AML-193 (cell line): ENCODE measurements at places on chromosomes 7 and 10.

DNA sequence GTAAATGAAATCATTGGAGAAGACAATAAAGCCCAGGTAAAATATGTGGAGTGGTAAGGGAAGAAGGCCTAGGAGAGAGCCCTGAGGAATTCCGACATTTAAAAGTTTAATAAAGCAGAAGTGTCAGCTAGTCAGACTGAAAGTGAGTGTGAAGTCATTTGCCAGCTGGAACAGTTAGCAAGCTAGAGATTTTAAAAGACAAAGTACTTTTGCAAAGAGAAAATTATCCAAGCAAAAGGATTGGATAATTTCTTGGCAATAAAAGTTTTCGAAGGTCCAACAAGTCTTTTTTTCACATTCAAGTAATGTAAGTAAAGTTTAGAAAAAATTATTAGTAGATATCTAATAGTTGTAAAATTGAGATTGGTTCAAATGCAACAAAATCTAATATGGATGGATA lies 27.1 kb upstream of the SEMA3C start:
- no peak for DNase-seq

GRCh38 chr10:36450380-36450779 lies 675.0 kb upstream of the ANKRD30A start:
- no peak for DNase-seq

DNA sequence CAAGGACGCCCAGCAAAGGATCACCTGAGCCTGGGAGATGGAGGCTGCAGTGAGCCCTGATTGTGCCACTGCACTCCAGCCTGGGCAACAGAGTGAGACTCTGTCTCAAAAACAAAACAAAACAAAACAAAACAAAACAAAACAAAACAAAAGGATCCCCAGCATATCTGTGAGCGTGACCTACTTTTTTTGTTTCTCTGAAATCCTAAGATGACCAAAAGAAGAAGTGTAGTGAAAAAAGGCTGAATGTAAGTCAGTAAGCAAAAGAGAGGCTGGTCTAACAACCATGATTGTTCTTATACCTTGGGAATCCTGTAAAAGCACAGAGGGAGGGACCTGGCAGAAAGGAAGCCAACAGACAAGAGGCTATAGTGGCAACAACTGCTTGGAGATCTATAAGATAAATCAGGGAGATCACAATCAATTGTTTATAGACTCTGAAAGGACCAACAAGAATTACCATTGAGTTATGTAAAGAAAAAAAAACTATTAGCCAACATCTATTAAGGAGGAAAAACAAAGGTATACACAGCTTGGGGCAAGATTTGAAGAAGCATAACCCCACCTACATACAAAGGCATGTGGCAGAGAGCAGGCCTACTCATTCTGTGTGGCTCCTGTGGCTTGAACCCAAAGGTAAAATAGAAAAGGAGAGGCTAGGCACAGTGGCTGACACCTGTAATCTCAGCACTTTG lies 255.2 kb upstream of the KLF14 start:
- no peak for DNase-seq

DNA sequence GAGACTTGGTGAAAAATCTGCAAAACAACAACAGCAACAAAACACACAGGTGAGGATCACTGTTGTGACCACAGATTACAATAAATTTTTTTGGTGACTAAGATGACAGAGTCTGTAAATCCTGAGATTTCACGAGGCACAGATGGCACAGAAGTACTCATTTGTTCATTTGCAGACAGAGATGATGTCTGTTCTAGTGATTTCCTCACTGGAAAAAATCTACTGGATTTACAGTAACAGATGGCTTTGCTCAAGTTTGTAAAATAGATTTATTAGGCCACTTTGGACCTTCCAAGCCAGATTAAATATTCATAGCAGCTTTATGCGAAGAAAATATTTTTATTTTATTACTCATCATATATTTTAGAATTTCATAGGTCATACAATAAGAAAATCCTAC lies 113.5 kb upstream of the IL6 start:
- DNase-seq: no peak

DNA sequence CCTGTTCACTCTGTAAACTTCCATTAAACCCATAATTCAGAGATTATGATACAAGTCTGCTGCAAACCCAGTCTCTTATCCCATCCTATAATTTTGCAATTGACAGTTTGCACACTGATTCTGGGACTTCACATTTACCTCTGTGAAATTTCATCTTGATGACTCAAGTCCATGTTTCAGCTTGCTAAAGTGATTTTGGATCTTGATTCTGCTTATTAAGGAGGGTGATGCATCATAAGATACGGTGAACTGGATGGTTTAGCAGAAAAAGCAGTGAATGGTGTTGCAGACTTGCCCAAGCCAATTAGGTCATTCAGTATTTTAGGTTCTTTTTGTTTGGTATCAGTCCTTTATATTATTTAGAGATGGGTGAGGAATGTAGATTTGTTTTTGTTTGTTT lies 125.5 kb upstream of the PODXL start:
- no peak for DNase-seq

GRCh38 chr10:113455947-113456346 lies 96.9 kb upstream of the HABP2 start:
- DNase-seq: no peak

- DNase-seq: no peak
These were observed at the start of gene SLC26A4 for GRCh38 chr7:107660381-107661080. SLC26A4 (plus strand) TSS chr7:107660828; CDS start chr7:107661642, 814 bp downstream.

DNA sequence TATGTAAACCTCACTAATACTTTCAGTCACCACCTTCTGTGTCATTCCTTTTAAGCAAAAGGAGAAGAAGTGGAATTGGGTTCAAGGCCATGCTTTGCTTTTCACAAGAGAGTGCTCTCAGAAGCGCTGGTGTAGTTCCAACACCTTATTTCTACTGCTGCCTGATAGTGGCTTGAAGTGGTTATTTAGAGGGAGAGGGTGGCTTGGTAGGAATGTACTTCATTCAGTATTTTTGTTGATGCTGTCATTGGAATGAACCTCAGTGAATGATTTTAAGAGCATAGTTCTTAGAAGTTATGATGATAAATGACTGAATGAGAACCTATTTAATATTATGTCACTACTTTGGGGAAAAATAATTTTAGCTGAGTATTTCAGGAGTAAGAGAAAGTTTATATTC lies 396.7 kb downstream of the EXOC4 start:
- DNase-seq: no peak

DNA sequence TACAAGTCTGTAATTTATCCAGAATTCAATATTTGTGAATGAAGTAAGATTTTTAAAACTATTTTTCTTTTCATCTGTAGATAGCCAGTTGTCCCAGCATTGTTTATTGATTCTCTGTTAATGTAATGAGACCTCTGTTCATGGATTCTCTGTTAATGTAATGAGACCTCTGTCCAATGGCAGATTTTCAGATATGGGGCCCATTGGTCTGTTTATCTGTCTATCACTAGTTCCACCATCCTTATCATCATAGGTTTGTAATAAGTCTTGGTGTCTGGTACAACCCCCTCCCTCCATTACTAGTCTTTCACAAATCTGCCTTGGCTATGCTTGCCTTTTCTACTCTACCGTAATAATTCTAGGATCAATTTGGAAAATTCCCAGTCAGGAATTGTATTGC lies 276.6 kb downstream of the ARHGAP12 start:
- no peak for DNase-seq

- DNase-seq: no peak
These were observed 37.1 kb downstream of the FAM53B start for GRCh38 chr10:124707144-124707467.

- DNase-seq: no peak
These were observed 76.0 kb upstream of the LEP start for GRCh38 chr7:128164955-128165670.

DNA sequence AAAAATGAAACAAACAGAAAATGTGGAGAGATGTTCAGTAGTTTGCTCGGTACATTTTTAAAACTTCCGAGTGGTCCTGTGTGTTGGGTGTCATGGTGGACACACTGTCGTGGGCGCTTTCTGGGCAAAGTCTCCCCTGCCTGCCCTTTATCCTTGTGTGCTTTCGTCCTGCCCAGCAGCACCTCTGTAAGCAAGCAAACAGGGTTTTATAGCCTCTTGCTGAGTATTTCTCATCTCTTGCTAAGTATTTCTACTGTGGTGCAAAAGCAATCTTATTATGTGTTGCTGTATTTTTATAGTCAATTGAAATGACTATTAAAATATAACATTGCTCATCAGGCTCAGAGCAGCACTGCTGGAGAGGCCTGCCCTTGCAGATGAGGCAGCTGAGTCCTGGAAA lies 48.7 kb downstream of the DOCK1 start:
- DNase-seq: no peak

GRCh38 chr7:66265566-66265965 lies 60.4 kb downstream of the TPST1 start:
- DNase-seq: peak; percentile 9

- DNase-seq: no peak
These were observed 201.5 kb downstream of the CDK14 start for GRCh38 chr7:90797596-90797995.

GRCh38 chr7:95435422-95435780 lies 573 bp upstream of the PON2 start:
- no peak for DNase-seq

DNA sequence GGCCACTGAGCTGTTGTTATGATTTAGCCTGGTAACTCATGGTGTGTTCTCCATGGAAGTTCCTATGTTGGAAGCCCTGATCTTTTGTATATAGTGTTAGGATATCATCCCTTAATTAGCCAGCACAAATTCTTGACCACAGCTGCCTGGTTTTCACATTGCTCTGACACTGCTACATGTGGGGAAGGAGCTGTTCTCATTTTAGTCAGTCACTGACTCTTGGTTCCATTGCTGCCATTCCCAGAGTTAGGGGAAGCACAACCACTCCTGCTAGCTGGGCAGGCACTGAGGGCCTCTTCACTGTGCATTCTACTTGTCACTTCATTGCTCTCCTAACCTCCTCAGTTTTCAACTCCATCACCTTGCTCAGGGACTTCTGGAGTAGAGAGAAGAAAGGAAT lies 98.4 kb upstream of the GJD4 start:
- DNase-seq: no peak

DNA sequence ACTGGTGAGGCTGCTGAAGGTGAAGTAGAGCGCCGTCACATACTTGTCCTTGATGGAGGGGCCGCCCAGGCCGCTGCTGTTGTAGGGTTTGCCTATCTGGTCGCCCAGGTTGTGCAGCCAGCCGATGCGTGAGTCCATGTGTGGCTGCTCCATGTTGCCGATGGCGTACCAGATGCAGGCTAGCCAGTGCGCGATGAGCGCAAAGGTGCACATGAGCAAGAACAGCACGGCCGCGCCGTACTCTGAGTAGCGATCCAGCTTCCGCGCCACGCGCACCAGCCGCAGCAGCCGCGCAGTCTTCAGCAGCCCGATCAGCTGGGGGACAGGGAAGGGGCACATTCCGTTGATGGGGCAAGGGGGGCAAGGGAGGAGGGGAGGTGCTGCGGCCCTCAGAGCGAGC lies 26.6 kb downstream of the KCNH2 start:
- no peak for DNase-seq

DNA sequence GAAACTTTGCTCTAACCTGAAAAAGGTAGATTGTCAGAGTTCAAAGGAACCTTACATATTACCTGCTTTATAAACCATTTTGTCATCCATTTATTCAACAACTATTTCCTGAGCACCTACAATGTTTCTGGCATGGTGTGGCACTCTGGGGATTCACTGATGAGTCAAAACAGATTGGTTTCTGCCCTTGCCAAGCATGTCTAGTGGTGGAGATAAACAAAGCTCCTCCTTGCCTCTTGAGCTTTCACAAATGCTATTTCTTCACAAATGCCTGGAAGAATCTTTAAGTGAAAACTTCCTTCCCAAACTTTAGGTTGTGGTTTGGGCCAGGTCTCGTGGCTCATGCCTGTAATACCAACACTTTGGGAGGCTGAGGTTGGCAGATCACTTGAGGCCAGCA lies 85.1 kb upstream of the RELN start:
- DNase-seq: no peak

- DNase-seq: no peak
These were observed 117.9 kb downstream of the FANK1 start for GRCh38 chr10:126014309-126014708.
